ENCODE measurements at places on chromosomes 11 and 22. TPM values are rescaled to one million over a fixed set of nuclear protein-coding genes. Genes with fewer than 3 reads are reported as not detected.

DNA sequence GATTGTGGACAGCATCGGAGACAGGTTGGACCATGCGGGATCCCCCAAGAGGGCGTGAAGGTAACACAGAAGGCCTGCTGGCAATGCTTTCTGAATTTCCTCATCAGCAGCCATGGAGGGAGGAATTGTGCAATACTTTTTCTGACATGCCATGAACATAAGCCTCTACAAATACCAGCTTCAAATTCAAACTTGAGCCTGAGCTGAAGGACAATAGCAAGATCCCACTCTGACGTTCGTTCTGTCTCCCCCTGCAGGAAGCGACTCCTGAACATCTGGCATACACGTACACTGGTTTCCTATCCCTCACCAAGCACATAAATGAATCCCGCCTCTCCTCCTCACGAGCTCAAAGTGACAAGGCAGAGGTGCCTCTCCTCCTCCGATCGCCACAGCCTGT lies 312.2 kb downstream of the BRD1 start:
- H3K27ac ChIP-seq, result no peak overlapping the region
- no peaks in the 10 kb centered on the region for H3K36me3 ChIP-seq
- no peak for DNase-seq
- no peaks in the 10 kb centered on the region for H3K4me1 ChIP-seq
- H3K4me3 ChIP-seq, result no peak overlapping the region
- no peaks in the 10 kb centered on the region for H3K27me3 ChIP-seq

DNA sequence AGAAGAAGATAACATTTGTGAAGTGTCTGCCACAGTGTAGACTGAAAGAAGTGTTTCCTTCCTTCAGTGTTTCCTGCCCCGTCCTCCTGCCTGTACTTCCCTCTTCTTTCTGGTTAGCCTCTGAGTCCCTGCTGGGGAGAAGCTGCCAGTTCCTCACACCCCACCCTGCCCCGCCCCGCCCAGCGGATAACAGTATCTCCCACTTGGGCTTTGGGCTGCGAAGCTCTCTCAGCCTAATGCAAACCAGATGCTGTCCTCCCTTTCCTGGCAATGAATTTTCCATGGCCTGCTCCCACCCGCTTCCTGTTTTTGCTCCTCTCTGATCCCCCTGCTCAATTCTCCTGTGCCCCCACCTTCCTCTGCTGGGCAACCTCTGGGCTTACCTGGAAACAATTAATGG lies 5.2 kb upstream of the RAB3IL1 start:
- H3K27me3 ChIP-seq, result no peaks in the 10 kb centered on the region
- no peaks in the 10 kb centered on the region for H3K36me3 ChIP-seq
- no peak for DNase-seq
- H3K4me1 ChIP-seq, result peaks cover 7% of the 10 kb centered on the region

DNA sequence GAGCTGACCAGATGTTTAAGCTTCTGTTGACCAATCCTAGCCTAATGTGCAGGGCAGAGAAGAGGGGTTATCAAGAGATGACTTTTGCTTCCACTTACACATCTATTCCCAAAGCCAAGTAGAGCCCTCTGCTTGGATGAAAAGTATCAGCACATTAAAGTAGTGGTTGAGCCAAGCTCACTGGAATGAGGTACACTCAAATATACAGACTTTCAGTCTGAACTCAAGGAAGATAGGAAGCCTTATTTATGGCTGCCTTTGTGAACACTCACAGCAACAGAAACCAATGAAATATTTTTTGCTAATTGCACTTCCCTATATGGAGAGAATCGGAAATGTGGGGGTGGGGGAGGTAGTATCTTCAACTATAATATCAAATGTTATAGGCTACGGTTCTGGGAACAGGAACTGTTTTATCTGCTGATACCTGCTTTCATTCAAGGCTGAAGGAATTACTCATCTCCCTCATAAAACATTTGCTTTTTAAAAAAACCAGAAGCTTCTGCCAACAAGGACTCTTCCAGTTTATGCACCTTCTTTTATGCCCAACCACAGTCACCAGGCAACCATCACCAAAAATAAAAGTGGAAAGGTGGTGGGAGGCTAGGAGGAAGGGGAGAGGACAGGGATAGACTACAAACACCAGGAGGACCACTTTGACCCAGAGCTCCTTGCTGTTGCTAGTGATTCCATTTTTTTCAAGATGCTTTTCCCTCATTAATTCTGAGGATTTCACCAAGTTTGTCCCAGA lies 91.2 kb downstream of the CLPB start:
- H3K27me3 ChIP-seq, result no peaks in the 10 kb centered on the region
- H3K27ac ChIP-seq, result no peak overlapping the region
- DNase-seq, result no peak
- H3K4me1 ChIP-seq, result no peaks in the 10 kb centered on the region

DNA sequence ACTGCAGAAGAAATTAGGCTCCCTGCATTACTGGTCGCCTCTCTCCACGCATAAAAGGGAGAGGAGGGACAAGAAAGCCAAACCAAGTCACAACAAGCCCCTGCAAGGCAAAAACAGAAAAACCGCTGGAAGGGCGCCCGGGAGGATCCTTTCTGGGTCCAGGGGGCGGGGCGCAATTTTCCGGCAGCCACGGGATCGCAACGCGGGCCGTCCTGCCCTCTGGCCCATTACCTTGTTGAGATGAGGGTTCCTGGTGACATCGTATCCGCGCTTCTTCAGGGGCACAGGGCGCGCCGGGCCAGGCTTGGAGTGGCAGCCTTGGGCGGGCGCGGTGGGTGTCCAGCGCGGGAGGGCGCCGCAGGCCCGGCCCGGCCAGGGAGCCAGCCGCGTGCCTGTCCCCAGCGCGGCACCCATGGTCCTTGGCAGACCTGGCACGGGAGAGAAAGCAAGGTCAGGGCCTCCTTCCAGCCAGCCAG lies 847 bp downstream of the ME3 start:
- no peaks in the 10 kb centered on the region for H3K36me3 ChIP-seq
- no peaks in the 10 kb centered on the region for H3K27me3 ChIP-seq
- peaks cover 14% of the 10 kb centered on the region for H3K4me1 ChIP-seq
- peak overlapping the region; percentile 66 for H3K27ac ChIP-seq
- peak overlapping the region; percentile 88 for H3K4me3 ChIP-seq

DNA sequence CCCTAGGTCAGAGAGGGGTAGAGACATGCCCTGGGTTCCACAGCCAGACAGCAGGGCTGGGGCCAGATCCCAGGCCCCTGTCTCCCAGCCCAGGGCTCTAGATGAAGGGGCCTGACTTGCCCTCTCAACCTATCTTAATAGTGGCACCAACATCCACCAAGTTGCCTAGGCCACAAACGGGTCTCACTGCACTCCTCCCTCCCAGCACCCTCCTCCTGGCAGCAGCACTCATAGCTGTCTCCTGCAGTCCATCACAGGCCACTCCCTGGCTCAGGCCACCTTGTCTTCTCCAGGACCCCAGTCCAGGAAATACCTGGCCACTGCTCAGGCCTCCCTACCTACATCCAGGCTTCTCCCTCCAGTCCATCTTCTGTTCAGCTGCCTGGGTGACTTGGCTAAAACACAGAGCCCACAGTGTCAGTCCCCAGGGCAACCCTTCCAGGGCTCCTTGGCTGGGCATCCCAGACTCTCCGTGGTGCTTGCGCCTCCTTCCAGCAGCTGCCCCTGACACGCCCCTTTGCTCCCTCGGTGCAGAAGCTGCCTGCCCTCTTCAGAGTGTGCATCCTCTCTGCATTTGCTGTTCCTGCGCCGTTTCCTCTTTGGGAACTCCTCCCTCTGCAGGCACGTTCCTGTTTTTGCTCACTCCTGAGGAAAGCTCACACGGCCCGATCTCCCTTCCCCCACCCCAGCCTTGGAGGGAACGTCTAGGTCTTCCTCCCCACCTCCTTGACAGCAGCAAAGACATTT lies 40.5 kb downstream of the LRRC32 start:
- no peaks in the 10 kb centered on the region for H3K27me3 ChIP-seq
- H3K27ac ChIP-seq, result peak overlapping the region; percentile 36
- no peaks in the 10 kb centered on the region for H3K4me1 ChIP-seq
- DNase-seq, result peak; percentile 53
- H3K4me3 ChIP-seq, result no peak overlapping the region

DNA sequence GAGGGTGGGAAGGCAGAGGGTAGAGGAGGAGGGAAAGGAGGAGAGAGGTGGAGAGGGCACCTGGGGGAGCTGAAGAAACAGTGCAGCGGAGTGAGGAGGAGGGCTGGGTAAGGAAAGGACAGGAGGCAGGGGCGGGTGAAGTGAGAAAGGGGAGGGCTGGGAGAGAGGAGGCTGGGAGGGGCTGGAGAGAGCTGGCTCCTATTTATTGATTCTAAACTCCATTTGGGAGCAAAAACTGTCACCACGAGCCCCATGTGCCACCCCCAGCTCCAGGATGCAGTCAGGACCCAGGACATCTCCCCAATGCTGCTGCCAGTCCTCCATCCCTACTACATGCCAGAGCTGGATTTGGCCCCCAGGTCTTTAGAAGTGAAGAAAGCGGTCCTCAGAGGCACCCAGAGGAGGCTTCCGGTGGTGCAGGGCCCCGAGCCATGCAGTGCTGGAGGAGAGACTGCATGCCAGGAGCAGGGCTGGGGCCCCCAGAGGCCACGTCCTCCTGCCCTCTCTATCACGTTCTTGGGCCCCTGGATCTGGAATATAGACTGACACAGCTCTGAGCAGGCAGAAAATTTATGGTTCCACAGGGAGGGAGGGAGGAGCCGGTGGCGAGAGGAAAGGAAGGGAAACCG lies 53.7 kb downstream of the SLC22A12 start:
- no peak overlapping the region for H3K27ac ChIP-seq
- no peaks in the 10 kb centered on the region for H3K36me3 ChIP-seq
- no peaks in the 10 kb centered on the region for H3K27me3 ChIP-seq
- no peaks in the 10 kb centered on the region for H3K4me1 ChIP-seq
- H3K4me3 ChIP-seq, result no peak overlapping the region
- no peak for DNase-seq

DNA sequence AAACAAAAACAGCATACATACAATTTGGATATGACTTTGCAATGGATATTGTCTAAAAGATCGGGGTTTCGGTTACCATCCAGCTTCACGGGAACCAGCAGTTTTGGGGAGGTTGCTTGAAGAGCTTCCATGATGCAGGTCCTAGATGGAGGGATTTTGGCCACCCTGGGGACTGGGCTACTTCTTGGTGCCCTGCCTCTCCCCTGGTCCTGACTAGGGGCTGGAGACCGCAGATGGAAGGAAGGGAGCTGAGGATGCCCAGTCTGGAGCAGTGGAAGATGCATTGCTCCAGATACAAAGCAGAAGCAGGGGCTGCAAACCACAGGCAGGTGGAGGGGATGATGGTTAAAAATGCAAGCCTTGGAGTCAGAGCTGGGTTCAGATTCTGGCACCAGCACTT lies 13.5 kb downstream of the SOX10 start:
- no peak overlapping the region for H3K27ac ChIP-seq
- peaks cover 3% of the 10 kb centered on the region for H3K36me3 ChIP-seq
- no peak overlapping the region for H3K4me3 ChIP-seq
- H3K4me1 ChIP-seq, result no peaks in the 10 kb centered on the region

DNA sequence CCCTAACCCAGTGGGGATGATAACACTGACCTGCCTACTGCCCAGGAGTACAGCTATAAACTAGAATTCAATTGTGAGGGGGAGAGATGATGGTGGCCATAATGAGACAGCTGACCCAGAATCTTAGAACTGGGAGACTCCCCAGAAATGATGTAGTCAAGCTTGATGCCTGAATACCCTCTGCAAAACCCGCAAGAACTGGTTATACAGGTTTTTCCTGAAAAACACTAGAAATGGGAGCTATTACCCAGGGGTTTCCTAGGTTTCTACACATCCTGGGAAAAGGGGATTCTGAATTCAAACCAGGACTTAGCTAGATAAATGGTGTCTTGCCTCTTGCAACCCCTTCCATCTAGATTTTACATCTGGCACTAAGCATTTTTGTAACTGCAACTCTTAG lies 113.8 kb upstream of the NARS2 start:
- no peak overlapping the region for H3K27ac ChIP-seq
- H3K4me1 ChIP-seq, result no peaks in the 10 kb centered on the region
- no peaks in the 10 kb centered on the region for H3K27me3 ChIP-seq
- no peaks in the 10 kb centered on the region for H3K36me3 ChIP-seq

The UBQLNL gene
- 0.53 TPM for total RNA-seq

DNA sequence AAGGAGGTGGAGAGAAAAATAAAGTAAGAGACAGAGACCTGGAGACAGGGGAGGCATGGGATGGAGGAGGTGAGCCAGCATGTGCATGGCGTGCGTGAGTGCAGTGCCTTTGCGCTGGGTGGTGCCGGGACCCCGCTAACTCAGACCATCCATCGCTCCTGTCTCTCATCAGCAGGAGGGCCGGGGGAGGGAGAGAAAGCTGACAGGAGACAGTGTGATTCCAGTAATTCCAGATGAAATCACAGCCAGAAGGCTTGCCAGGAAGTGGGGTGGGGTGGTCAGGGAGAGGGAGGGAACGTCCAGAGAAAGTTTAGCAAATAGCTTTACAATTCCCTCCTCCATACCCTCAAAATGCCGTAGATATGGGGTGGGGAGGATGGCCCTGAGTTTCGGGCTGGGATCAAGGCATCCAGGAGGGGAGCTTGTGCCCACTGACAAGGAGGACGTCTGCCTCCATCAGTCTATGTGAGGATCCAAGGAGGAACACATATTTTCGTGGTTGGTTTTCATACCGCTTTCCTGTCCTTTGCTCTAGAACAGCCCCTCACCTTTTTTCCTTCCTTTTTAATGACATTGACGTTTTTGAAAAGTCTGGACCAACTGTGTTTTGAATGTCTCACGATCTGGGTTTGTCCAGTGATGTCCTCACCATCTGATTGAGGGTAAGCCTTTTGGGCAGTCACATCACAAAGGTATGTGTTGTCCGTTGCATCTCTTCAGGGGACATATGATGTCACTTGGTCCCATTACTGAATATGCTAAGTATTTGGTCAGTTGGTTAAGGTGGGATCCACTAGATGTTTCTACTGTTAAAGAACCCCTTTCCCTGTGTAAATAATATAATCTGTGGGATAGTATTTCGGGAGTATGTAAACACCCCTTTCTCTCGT lies 567.3 kb downstream of the MIAT start:
- no peak overlapping the region for H3K27ac ChIP-seq
- no peak for DNase-seq
- no peaks in the 10 kb centered on the region for H3K4me1 ChIP-seq
- no peaks in the 10 kb centered on the region for H3K36me3 ChIP-seq
- no peak overlapping the region for H3K4me3 ChIP-seq

DNA sequence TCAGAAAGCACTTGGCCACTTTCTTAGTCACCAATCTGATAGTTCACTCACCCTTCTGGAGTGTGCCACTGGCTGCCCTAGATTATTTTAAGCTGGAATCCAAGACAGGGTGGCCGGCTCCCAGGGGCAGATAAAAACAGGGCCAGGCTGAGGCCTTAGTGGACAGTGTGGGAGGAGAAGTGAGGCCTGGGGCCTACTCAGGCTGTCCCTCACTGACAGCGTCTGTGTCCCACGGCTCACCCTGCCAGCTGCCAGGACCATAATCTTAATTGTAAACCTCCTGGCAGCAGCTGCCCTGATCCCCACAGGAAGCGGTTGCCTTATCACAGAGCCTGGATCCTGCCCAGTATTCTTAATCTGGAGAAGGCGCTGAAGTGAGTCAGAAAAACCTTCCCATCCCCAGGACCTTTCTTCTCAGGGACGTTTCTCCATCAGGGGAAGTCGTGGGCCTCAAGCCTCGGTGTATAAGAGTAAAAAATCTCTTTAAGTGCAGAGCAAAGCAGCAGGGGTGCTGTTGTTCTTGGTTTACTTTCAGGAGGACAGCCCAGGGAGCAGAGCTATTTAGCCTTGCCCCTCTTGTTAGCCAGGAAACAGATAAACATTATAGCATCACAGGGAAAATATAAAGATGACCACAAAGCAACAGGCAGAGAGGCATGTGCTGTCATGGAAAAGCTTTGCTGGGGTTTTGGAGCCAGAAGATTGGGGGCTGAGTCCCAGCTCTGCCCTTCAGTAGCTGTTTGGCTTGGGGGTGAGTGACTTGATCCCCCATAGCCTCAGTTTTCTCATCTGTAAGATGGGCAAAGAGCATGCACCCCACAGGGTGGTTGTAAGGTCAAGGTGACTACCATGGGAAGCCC lies 39.6 kb downstream of the TSPAN18 start:
- H3K4me1 ChIP-seq, result no peaks in the 10 kb centered on the region
- no peak overlapping the region for H3K27ac ChIP-seq
- no peaks in the 10 kb centered on the region for H3K27me3 ChIP-seq
- DNase-seq, result peak; percentile 55

Measured in pancreas (tissue), 10 donors.